Bronchial epithelial cell (primary cell): ENCODE measurements at places on chromosomes 7 and 10. TPM values are rescaled to one million over a fixed set of nuclear protein-coding genes. Genes with fewer than 3 reads are reported as not detected.

ADAMTS14 gene
- total RNA-seq, result under 0.01 and 0.26 TPM in 2 replicates

AKR1B15 gene
- under 0.01 and 0.13 TPM in 2 replicates for total RNA-seq

SLC39A12 gene
- total RNA-seq, result not detected in 2 replicates

PTF1A gene
- not detected in 2 replicates for total RNA-seq

RBM20 gene
- total RNA-seq, result 1.8 TPM in 1 of 2 replicates, not detected in the other

HHEX gene
- 0.26 and 0.38 TPM in 2 replicates for total RNA-seq

FGL2 gene
- total RNA-seq, result under 0.01 and 0.53 TPM in 2 replicates

LCOR gene
- total RNA-seq, result 29.5 and 34.4 TPM in 2 replicates

ITPRID1 gene
- total RNA-seq, result not detected in 2 replicates

CALML5 gene
- 0.79 and 4.4 TPM in 2 replicates for total RNA-seq

ANKRD2 gene
- total RNA-seq, result 0.26 TPM in 2 replicates

FAM185A gene
- 9.2 and 11.4 TPM in 2 replicates for total RNA-seq

KAZALD1 gene
- total RNA-seq, result 1.6 and 4.0 TPM in 2 replicates

NPSR1 gene
- total RNA-seq, result not detected in 2 replicates

ZNF117 gene
- 5.8 and 20.4 TPM in 2 replicates for total RNA-seq

STAG3 gene
- total RNA-seq, result under 0.01 and 0.13 TPM in 2 replicates

VGF gene
- total RNA-seq, result not detected in 2 replicates

KLF14 gene
- under 0.01 TPM in 1 of 2 replicates, not detected in the other for total RNA-seq

MMRN2 gene
- total RNA-seq, result 3.9 and 6.1 TPM in 2 replicates

COL28A1 gene
- total RNA-seq, result not detected in 2 replicates

CALCR gene
- not detected in 2 replicates for total RNA-seq

FAM13C gene
- under 0.01 TPM in 1 of 2 replicates, not detected in the other for total RNA-seq

TMEM213 gene
- not detected in 2 replicates for total RNA-seq

MRPS16 gene
- 77.6 and 81.6 TPM in 2 replicates for total RNA-seq

STEAP1 gene
- 10.0 and 12.7 TPM in 2 replicates for total RNA-seq

OR2A5 gene
- total RNA-seq, result not detected in 2 replicates

SUGCT gene
- total RNA-seq, result 7.4 and 11.6 TPM in 2 replicates

CCSER2 gene
- total RNA-seq, result 22.4 and 25.2 TPM in 2 replicates

PGAM2 gene
- total RNA-seq, result 0.53 and 0.90 TPM in 2 replicates

HK1 gene
- 170 and 182 TPM in 2 replicates for total RNA-seq

SNX10 gene
- total RNA-seq, result 0.53 and 1.0 TPM in 2 replicates

ESYT2 gene
- total RNA-seq, result 71.8 and 75.0 TPM in 2 replicates

C7orf33 gene
- not detected in 2 replicates for total RNA-seq

SLC18A3 gene
- not detected in 2 replicates for total RNA-seq

HTR5A gene
- total RNA-seq, result not detected in 2 replicates

SPAM1 gene
- total RNA-seq, result not detected in 2 replicates

FAM180A gene
- 0.26 TPM in 1 of 2 replicates, not detected in the other for total RNA-seq
